COLO829 (cell line): ENCODE measurements at places on chromosomes 3 and 15.

DNA sequence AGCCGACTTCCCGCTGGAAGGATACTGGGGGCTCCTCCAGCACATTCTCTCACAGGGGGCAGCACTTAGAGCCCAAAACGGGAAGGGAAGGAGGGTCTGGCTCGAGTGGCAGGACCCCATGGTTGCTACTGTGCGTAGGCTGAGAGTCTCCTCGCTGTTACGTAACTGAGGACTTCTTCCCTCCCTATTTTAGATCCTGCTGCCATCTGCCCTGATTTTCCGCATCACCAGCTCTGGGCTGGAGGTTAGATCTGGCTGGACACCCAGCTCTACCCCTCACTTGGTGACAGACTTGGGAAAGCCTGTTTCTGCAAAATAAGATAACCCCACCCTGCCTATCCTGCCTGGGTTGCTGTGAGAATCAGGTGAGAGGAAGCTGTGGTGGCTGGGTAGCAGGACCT, 47.7 kb downstream of the BDH1 start:
- no peak for DNase-seq

GRCh38 chr3:64399205-64399800, 174.0 kb upstream of the PRICKLE2 start:
- DNase-seq, result peak; percentile 95

DNA sequence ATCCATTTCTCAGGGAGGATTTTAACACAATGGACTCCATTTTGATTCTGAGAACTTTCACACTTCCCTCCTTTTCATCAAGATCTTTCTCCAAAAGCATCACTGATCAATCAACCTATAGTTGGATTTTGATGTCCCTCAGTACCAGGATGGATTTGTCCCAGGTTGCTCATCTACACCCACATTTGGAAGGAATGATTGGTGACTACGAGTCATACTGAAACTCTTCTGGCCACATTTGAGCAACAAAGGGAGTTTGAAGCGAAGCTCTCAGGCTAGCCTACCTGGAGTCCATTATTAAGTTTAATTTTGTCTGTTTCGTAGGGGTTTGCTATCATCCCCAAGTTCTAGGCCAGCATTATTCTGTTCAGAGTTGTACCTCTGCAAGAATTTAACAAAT, 31.3 kb upstream of the ATP8B4 start:
- no peak for DNase-seq

DNA sequence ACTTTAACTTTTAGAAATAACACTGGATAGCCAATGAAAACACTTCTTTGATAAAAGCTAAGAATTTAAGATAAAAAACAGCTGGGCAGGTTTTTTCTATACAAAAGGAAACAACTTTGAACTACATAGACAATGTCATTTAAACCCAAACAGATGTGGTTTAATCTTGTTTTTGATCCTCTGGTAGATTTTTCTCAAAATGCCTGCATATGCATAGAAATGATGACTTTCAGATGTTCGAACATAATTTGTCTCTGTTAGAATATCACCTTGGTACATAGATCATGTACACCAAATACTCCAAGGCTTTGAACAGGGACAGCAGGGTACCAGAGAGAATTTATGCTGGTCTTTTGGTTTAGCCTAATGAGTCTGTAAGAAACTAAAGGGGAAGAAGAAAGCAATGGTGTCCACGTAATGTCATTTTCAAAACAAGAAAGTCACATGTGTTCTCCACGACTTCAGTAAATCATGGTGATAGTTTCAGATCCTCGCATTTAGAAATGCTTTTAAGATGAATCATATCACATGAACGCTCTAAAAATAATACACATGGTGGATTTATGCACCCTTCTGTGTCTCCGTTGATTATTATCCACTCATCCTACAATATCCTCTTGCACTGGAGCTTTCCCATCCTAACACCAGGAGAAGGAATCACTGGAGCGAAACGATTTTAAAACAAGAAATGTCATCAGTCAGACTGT, 160.1 kb upstream of the PDZRN3 start:
- peak; percentile 70 for DNase-seq

- no peak for DNase-seq
Observed at GRCh38 chr3:16430717-16431630, 82.5 kb downstream of the RFTN1 start.

GRCh38 chr3:24683633-24684384, 189.2 kb upstream of the THRB start:
- peak; percentile 80 for DNase-seq

DNA sequence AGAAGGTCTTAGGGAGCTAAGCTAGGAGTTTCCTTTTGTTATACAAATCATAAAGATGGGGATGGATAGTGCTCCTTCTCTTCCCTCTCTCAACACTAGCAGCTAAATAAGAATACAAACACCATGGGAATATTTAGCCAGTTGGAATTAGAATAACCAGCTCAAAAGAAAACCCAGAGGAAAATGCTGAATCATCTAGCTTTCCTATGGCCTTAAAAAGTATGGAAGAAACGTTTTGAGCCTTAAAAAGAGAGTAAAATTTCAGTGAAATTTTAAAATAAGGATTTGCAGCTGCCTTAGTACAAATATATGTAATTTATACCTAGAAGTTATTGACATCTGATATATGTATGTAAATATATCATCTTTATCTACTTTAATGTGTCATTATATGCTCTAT, 245.8 kb downstream of the STXBP5L start:
- no peak for DNase-seq
